A172 (cell line): ENCODE measurements at places on chromosomes 2 and 18.

GRCh38 chr2:183029219-183029618, 9.0 kb downstream of the NCKAP1 start:
- DNase-seq = no peak

GRCh38 chr2:12173943-12174340, 427.5 kb downstream of the LPIN1 start:
- no peak for DNase-seq

- peak; percentile 61 for DNase-seq
Measured at GRCh38 chr2:54680397-54681041, 42.9 kb upstream of the EML6 start.

- no peak for DNase-seq
Measured at GRCh38 chr2:185338104-185338503, 400.5 kb upstream of the FSIP2 start.

- DNase-seq = no peak
Measured at GRCh38 chr2:68620772-68621171, 22.6 kb upstream of the PROKR1 start.

DNA sequence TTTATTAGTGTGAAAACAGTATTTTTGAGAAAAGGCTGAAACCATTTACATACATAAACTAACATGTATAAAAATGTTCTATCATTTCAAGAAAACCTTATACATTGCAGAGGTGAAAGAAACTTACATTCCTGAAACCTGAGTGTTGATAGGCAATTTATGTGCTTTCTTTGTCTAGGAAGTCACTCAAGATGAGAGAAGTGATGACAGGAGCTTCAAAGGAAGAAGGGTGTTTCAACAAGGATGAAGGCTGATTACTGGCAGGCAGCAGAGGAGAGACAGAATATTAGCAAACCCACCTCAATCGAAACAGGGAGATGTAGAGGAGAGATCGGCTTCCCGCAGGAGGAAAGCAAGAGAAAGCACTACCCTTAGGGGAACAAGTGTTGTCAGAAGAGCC, 124.9 kb downstream of the PRELID3A start:
- DNase-seq = no peak

GRCh38 chr2:235640926-235641723, 147.3 kb downstream of the AGAP1 start:
- no peak for DNase-seq

- peak; percentile 27 for DNase-seq
Measured at GRCh38 chr2:206127656-206128055, 31.6 kb downstream of the NDUFS1 start.

DNA sequence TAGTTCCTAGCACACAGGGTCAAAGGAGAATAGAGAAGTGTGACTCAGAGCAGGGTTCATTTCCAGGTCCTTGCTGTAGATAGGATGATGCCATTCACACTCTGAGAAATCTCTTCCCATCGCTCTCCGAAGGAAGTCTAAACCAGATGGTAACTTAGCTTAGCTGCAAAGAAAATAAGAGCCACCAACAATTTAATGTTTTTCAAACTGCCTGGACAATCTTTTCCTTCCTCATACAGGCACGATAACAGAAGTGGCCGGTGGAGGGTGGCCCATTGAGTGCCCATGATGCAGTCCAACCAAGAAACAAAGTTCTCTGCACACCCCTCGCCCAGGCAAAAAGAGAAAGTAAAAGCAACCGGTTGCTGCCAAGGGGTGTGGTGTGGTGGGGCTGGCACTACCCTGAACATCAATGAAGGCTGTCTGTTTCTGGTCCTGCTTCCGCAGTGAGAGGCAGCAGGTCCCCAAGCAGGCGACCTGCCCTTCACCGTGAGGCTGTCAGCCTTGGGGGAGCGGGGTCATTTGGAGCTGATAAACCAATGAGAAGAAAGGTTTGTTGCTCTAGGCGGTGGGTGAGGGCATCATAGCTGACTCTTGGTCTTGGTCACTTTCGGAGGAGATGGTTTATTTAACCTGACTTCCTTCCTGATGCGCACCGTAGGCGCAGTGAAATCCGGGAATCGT, 105.6 kb upstream of the CD302 start:
- DNase-seq = no peak

GRCh38 chr18:74219056-74219455, 70.7 kb downstream of the TIMM21 start:
- no peak for DNase-seq
